ENCODE measurements at places on chromosomes 1 and 21.

DNA sequence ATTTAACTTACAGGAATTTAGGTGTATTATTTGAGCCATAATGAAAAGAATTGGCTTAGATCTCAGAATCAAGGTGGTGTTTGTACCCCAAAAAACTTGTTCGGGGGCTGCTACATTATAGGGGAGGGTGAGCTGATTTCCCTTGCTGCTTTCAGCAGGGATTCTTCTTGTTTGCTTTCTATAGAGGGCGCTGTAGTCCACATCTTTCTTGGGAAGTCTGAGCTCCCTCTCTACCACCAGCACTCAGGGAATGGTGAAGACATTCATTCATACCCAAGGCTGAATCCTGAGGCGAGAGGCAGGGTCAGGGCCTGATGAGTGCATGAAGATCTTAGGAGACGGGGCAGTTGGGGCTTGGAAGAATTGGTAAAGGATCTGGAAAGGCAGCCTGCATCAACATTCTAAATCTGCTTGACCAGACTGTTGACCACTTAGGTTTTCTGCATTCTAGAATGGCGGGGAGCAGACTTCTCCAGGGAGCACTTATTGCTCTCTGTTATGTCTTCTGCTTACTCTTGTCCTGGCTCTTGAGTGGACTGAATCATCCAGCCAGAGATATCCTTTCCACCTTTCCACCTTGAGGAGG lies 18.9 kb downstream of the SPATA46 start:
- DNase-seq: no peak

GRCh38 chr1:24443241-24443656 lies 27.6 kb downstream of the NIPAL3 start:
- DNase-seq: no peak

DNA sequence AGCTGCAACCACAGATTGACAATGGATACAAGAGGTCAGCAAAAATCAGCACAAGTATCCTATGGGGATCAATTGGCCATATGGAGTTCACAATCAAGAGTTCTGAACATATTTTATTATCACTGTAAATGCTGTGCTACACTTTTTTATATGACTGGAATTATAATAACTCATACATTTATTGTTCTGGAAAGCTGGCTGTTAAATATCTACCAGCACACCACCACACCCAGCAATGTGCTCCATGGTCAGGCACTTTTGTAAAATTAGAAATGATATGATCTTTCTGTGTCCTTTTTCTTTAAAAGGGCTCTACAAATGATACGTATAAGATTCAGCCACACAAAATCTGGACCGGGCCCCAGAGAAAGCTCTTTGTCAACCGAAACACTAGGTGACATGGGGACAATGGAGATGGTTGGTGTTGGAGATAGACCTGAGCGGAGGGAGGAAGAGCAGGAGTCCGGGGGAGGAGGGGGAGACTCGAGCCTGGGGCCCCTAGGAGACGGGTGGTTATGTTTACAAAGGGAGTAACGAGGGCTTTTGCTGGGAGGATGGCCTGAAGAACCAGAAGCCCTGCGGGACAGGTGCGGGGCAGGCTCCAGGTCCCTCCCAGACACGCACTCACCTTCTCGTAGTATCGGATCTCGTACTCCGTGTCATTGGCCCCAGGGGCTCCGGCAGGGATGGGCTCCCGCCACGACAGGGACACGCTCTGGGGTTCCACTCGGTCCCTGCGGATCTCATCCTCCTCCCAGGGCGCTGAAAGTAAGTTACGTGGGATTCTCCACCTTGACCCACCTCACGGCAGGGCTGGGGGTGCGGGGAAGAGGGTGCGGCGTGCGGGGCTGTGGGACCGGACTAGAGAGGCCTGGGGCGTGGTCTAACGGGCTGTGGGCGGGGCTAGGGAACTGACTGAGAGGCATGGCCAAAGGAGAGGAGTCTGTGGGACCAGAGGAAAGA lies 30.0 kb downstream of the EPHA10 start:
- no peak for DNase-seq

GRCh38 chr1:6410248-6410893 lies 9.3 kb downstream of the HES2 start:
- DNase-seq: no peak

DNA sequence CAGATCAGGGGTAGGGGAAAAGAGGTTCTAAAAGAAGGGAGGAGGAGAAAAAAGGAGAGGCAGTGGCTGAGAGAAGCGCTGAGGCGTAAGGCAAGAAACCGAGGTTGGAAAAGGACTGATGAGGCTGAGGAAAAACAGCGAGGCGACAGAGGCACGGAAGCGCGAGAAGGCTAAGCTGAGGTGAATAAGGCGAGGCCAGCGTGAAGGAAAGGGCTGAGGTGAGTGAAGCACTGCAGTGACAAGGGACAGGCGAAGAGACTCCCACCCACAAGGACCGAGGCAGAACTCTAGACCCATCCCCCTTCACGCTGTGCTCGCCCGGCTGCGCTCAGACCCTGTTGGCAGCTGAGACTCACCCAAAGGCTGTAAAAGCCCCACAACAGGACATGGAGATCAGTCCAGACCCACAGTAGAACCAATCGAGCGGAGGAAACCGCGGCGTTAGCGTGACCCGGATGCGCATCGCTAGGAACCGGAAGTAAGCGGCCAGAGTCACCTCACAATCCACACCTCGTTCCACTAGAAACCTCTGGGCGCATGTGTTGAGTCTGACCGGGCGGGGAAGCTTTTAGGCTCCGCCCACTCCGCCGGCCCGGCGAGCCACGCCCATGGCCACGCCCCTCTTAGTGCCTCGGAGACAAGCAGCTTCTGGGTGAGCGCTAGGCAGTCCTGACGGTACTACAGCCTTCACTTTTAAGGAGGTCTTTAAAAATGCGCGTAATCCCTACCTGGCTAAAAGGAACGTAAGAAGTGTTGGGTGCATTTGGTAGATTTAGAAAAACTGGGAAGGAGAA lies at the start of gene EYA3:
EYA3 (minus strand) TSS at position 443 of the 794 bp plus-strand sequence. CDS start 30,584 bp downstream, outside the sequence.
- peak; percentile 99 for DNase-seq

DNA sequence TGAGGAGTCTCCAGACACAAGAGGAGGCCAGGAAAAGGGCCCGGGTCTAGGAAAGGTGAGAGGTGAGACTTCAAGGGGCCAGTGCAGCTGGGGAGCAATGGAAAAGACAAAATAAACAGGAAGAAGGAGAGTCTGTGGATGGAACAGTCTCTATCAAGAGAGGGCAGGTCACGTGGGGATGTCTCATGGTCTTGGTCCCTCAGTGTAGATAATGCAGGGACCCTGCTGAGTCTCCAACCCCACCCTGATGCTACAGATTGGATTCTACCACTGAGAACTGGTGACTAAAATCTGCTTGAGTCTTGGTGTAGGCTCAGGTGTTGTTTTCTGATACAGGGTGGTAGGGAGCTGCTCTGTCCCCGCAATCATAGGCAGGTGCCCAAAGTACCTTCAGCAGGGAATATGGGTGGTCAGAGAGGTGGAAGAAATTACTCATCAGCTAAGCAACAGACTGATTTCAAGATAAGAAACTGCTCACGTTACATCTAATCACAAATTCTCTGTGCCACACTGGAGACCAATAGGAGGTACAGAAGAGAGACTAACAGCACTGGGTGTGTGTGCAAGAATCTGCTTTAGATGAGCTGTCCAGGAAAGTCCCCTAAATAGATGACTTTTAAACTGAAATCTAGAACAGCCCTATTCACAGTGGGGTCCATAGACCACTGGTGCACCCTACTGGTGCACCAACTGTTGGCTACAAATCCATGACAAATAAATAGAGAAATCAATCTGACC lies 101.5 kb upstream of the TLR5 start:
- DNase-seq: no peak

DNA sequence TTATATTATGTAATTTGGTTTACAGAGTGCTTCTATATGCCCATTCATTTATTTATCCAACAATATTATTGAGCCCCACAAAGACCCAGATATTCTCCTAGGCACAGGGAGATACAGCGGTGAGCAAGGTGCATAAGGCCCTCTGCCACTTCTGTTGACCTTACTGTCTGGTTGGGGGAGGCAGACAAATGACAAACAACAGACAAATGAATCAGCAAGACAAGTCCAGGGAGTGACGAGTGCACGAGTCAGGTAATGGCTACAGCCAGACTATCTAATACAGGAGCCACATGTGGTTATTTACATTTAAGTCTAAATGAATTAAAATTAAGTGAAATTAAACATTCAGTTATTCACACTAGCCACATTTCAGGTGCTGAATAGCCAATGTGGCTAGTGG lies 22.0 kb upstream of the BCAR3 start:
- DNase-seq: no peak

- no peak for DNase-seq
Observed at GRCh38 chr1:26844424-26845196, 18.1 kb downstream of the ZDHHC18 start.

DNA sequence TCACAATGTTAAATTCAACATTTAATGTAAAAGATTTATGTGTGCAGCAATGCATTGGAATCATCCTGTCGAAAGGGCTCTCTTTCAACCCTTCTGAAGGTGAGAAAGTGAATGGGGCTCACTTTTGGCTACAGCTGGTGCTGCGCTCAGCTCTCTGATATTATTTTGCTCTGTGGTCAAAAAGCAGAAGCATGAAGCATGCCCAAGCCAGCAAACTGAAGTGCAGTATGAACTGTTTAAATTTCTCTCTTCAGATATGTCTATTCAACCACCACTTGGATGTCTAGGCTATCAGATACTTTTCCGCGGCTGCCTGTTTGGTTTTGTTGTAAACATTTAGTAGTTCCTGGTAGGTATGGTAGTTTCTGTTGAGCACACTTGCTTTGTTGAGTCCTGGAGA lies 216.9 kb upstream of the TMPRSS15 start:
- DNase-seq: no peak

- no peak for DNase-seq
Observed at GRCh38 chr1:25815208-25816111, 4.3 kb upstream of the MTFR1L start.

GRCh38 chr1:193068013-193068412 lies 8.6 kb downstream of the RO60 start:
- no peak for DNase-seq

GRCh38 chr1:201713086-201713810 lies 115.7 kb upstream of the IPO9 start:
- no peak for DNase-seq

DNA sequence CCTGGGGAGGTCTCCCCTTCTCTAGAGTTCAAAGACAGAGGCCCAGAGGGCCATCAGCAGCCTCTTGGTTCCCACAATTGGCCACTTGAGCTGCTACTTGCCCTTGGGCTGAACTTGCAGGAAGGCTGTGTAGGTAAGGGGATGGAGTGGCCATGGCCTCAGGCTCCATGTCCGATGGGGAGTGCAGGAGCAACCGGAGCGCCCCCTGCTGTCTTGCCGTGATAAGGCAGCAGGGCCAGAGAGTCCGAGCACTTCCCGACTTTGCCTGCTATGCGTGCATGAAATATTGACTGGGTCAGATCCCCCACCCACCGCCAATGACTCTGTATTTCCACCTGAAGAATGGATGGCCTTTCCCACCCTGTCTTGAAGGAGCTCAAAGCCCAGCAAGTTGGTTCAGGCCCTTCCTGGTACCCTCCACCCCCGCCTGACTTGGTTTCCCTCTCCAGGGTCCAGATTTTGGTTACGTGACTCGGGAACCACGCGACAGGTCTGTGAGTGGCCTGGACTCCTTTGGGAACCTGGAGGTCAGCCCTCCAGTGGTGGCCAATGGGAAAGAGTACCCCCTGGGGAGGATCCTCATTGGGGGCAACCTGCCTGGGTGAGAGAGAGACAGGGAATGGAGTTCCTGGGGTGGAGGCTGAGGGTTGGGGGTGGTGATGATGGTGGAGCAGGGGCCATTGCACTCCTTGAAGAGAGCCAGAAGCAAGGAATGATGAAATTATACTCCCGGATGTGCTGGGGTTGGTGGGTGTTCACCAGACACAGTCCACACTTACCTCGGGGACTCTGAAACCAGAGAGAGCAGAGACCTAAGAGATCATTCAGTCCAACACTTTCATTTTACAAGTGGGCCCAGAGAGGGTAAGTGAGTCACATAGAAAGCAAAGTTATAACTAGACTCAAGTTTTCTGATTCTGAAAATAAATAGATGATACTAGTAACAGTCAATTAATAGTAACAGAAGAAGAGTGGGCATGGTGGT lies 25.6 kb downstream of the PADI3 start:
- peak; percentile 26 for DNase-seq

DNA sequence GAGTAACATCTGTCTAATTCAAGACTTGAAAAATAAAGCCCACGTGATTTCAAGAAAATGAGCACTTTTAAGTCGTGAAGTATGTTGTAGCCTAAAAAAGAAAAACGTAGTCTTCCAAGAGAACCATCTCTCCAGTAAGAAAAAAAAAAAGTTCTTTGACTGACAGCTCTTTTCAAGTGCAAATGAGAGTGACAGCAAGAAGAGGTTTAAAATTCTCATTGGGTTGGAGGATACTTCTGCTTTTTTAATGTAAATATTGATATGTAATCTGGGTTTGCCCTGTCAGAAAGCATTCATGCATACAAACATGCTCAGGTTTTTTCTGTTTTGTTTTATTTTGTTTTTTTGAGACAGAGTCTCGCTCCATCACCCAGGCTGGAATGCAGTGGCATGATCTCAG lies 32.3 kb upstream of the PRDM2 start:
- no peak for DNase-seq

DNA sequence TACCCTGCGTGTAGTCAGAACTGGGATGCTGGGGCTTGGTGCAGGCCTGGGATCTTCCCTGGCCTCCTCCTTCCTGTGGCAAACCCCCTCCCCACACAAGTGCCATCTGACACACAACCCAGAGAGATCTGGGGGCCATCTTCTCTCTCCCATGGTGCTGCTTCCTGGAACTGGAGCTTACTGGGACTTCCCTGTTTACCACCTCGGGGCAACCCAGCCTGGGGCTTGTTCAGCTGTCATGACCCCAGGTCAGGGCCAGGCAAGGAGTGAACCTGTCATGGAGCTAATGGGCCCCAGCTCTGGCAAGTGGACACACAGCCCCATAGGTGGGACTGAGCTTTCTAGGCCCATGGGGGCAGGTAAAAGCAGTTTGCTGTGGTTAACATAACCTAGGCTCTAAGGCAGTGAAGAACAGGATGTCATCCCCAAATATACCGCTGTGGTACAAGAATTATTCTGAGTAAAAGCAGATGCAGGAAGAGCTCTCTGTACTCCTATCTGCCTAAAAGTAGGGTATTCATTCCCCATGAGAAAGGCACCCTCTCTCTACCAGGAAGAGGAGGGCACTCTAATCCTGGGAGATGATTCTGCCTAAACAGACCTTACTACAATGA lies 2.4 kb downstream of the TRIM11 start:
- no peak for DNase-seq

DNA sequence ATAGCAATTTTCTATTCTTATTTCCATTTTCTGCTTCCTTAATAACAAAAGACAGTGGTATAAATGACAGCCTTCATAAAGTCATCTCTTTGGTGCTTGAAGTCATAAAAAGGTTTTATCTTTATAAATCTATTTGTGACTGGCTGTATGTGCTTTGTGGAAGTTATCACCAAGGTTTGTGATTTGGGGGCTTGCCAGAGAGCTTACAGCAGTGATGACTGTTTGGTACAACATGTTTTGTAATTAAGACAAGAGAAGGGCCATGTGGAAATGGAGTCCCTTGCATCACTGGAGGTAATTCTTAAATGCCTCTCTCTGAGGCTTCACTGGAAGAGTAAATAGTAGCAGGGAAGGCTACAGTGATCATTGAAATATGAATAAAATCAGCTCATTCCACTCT lies 2.7 kb downstream of the SLC35F3 start:
- no peak for DNase-seq
